ENCODE measurements at places on chromosomes 6 and 20.

- DNase-seq: no peak
Observed at GRCh38 chr6:121302882-121303281, 31.4 kb downstream of the TBC1D32 start.

GRCh38 chr6:37696220-37696840 is 1.4 kb downstream of the MDGA1 start:
- DNase-seq: no peak

GRCh38 chr6:117840541-117840983 is 66.5 kb upstream of the SLC35F1 start:
- DNase-seq: no peak

DNA sequence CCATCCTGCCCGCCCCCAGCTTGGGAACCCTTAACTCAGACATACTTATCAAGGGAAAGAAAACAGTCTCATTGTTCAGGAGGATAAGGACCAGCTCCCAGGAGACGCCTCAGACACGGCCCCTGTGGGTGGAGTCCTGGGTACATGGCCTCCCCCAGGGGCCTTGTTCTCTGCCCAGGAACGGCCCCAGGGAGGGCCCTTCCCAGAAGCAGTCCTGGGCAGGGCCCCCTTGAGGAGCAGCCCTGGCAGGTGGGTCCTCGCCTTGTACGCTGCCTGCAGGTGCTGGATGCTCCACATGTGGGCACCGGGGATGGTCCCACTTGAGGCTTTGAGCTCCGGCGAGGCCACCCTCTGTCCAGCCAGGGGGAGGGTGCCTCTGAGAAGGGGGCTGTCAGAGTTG is 4.5 kb upstream of the GATA5 start:
- no peak for DNase-seq

- no peak for DNase-seq
Observed at GRCh38 chr20:53282217-53282955, 310.2 kb downstream of the TSHZ2 start.

DNA sequence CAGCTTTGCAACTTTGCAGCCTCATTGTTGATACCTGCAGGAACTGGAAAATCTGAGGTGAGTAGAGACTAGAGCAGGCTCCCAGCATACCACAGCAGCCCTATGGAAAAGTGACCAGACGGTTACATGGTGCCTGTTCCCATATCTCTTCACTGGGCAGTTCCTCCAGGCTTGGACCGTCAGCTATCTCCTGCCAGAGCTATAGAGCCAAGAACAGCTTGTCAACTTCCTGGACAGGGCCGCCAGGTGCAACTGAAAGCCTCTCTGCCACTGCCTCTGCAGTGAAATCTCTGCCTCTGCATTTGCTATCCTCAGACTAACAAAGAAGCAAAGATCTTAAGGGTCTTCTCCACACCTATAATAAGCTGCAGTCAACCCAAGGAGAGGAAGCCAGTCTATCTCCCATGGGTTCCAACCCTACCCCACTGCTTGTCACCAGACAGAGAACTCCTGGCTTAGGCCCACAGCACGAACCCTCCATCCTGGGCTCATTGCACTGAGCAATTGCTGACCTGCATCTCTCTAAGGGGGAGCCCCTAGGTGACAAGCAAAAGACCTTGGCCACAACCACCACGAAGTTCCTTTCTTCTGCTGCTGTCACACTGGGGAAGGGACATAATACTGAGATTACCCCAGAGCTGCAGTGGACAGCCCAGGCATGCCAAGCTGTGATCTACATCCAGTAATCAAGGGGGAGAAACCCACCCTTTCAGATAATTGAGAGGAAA is 60.1 kb upstream of the KHDRBS2 start:
- no peak for DNase-seq

- DNase-seq: no peak
Observed at GRCh38 chr20:60152792-60153191, 194.6 kb downstream of the CDH26 start.

DNA sequence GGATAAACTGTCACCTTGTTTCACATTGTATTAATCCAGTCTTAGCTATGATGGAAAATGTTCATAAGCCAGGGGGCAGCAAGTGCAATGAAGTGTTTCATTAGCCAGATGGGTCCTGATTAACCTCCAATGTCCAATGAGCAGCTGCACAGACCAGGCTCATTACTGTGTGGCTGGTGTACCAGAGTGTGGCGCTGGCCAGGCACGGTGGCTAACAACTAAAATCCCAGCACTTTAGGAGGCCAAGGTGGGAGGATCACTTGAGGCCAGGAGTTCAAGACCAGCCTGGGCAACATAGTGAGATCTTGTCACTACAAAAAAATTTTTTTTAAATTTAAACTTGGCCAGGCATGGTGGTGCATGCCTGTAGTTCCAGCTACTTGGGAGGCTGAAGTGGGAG is 201.7 kb upstream of the FOXQ1 start:
- DNase-seq: no peak

GRCh38 chr6:6771964-6772363 is 183.4 kb downstream of the LY86 start:
- no peak for DNase-seq

DNA sequence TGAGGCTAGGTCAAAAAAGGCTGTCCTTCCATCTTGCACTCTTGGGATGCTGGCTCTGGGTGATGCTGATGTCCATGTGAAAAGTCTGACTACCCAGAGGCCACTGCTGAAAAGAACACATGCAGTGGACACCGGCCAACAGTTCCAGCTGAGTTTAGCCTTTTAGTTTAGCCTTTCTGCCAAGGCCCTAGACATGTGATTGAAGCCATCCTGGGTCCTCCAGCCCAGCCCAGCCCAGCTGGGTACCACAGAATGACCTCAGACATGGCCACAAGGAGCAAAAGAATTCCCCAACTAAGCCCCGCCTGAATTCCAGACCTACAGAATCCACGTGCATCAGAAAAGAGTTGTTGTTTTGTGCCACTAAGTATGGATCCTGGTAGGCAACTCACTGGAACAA is 17.4 kb downstream of the PIGT start:
- DNase-seq: no peak

DNA sequence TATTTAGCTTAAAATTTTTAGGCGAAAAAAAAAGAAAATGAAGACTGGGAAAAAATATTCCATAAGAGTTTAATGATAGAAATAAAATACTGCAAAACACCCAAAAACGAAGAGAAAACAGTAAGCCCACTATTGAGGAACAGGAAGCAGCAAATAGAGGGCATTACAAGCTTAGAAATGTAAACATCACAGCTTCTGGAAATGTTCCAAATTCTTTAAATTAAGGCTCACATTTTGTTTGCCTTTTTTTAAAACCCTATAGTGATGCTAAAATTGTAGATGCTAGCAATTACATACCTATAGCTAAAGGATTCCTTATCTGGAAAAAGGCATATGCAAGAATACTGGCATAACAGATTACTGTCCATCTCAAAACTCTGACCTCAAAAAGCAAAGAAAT is 248.6 kb downstream of the KHDRBS2 start:
- DNase-seq: no peak

DNA sequence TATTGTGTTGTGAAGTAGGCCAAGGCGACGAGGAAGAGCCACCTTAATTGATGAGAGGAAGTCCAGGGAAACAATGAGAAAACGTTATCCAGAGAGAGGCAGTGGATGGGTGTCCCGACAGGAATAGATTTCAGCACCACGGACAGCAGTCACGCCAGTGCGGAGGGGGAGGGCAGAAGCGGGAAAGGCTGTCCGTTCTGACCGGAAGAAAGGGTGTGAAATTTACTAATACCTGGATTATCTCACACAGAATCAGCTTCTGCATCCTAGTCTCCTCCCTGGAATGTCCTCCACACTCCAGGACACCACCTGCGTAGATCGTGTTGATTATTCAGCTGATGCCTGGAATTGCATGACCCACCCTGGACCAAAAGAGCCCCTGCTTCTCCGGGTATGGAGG is 7.4 kb upstream of the BPIFA3 start:
- peak; percentile 1 for DNase-seq

- peak; percentile 33 for DNase-seq
Observed at GRCh38 chr6:18406955-18407749, 20.0 kb downstream of the RNF144B start.

All from fibroblast of skin of left biceps (primary cell).